Panc1 (cell line): ENCODE measurements at places on chromosomes 16 and 17. TPM values are rescaled to one million over a fixed set of nuclear protein-coding genes. Genes with fewer than 3 reads are reported as not detected.

NPIPA8 gene
- total RNA-seq, result 0.18 TPM

TP53TG3F gene
- 0.54 TPM for total RNA-seq

SPN gene
- 1.3 TPM for total RNA-seq

NOD2 gene
- total RNA-seq, result not detected

CTRB2 gene
- total RNA-seq, result 5.0 TPM

MYOCD gene
- not detected for total RNA-seq

AANAT gene
- not detected for total RNA-seq

MRM3 gene
- 13.4 TPM for total RNA-seq

PDIA2 gene
- 1.1 TPM for total RNA-seq

IL17C gene
- not detected for total RNA-seq

MYH1 gene
- not detected for total RNA-seq

MILR1 gene
- total RNA-seq, result not detected

KIF19 gene
- not detected for total RNA-seq

MYH13 gene
- total RNA-seq, result not detected

DOC2A gene
- 3.2 TPM for total RNA-seq

FSCN2 gene
- 1.2 TPM for total RNA-seq

MCRIP1 gene
- total RNA-seq, result 115 TPM

BTBD17 gene
- not detected for total RNA-seq

GCGR gene
- total RNA-seq, result 1.6 TPM

ATP2C2 gene
- 0.67 TPM for total RNA-seq

EVPLL gene
- not detected for total RNA-seq

BCAR1 gene
- 120 TPM for total RNA-seq

GRN gene
- 304 TPM for total RNA-seq

CLDN9 gene
- 1.6 TPM for total RNA-seq

DPEP2 gene
- total RNA-seq, result not detected

ADAMTS18 gene
- not detected for total RNA-seq

CD300C gene
- not detected for total RNA-seq

TPSG1 gene
- total RNA-seq, result 4.6 TPM

IGFALS gene
- total RNA-seq, result 0.10 TPM

EFCAB5 gene
- total RNA-seq, result 0.39 TPM

STH gene
- not detected for total RNA-seq

RRAD gene
- total RNA-seq, result 4.3 TPM

ABCC1 gene
- total RNA-seq, result 296 TPM

ST6GALNAC2 gene
- total RNA-seq, result 23.0 TPM

HSD17B2 gene
- 0.41 TPM for total RNA-seq

PMFBP1 gene
- total RNA-seq, result 0.10 TPM

KRTAP9-2 gene
- not detected for total RNA-seq

ADORA2B gene
- total RNA-seq, result 42.7 TPM

ABCA8 gene
- 0.23 TPM for total RNA-seq

NPIPB6 gene
- 1.3 TPM for total RNA-seq
